Right kidney (tissue), 9 donors: ENCODE measurements at places on chromosomes 5 and 9.

DNA sequence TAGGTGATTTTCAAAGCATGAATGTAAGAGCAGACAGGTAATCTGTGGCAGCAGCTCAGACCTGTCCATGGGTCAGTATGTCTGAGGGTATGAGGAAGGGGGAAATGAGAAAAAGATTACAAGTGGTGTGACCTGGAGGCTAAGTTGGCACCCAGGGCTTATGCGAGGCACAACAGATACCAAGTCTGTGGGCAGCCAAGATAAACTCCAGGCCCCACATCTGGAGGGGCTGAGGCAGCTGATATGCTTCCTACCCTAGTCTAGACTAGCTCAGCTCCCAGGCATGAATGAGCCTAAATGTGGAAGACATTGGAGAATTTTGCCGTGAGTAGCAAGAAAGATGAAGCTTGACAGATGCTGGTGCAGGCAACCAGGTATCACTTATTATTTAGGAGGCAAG lies 151.7 kb downstream of the PIK3R1 start:
- DNase-seq: no peak

GRCh38 chr9:106773750-106774149 lies 89.2 kb upstream of the ZNF462 start:
- no peak for DNase-seq

DNA sequence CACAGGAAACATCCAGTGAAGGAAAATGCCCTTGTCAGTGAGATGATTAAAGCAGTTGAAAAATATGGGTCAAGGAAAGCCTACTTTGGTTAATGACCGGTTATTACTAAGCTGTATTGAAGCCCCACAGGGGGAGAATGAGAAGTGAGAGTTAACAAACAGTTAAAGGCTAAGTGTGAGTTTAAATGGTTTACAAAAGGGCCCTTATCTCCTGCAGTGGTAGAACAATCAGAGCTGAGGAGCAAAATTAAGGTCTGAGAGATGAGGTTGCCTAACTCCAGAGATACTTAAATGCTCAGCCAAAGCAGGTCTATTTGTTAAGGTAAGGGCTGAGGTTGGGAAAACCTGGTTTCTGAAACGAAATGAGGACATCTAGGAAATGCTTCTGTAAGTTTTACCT lies 75.1 kb upstream of the FER start:
- DNase-seq: no peak

DNA sequence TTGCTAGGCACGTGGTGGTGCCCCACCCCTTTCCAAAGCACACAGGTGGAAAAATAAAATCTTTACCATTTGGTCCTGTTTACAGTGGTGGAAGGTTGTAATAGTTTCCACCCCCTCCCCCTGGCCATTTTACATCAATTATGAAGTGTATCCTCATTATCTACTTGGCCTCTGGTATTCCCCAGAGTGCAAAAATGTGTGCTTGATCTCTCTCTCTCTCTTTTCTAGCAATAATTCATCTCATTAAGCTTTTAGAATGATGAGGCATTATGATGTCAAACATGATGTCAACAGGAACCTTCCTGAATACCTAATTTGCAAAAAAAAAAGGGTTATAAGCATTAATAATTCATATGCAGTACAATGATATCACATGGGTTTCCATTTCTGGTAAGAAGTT lies 3.1 kb downstream of the PDE8B start:
- no peak for DNase-seq

- DNase-seq: no peak
Observed at GRCh38 chr5:60185231-60186099, 291.9 kb upstream of the PDE4D start.

DNA sequence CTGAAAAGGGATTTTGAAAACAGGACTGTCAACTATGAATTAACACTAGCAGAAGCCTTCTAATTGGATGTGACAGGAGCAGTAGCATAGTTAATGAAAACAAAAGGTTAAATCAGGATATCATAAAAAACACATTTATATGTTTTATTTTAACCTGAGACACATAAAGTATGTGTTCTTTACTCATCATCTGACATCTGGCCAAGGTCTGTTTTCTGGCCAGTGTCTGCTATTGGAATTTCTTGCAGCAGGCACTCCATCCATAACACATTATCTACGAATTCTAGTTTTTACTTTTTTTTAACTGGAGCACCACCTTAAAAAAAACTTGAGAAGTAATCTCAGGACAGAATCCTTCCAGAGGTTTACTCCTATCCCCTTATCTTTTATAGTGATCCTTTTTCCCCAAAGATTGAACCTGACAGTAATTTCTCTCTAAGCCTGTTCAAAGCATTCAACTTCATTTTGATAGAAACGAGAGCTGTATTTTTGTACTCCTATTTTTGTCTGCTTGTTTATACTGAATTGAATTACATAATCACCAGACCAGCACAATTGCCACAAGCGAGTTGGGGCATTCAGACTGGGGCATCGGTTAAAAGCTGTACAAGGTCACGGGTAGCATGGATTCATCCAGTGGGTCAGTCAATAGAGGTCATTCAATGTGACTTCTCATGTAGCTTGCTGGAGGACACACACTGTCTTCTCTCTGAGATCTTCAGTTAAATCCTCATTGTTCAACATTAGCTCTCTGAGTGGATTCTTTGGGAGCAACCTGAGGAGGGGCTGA lies 205.6 kb upstream of the CLINT1 start:
- DNase-seq: no peak

GRCh38 chr5:6274846-6275543 lies 103.4 kb downstream of the MED10 start:
- no peak for DNase-seq

DNA sequence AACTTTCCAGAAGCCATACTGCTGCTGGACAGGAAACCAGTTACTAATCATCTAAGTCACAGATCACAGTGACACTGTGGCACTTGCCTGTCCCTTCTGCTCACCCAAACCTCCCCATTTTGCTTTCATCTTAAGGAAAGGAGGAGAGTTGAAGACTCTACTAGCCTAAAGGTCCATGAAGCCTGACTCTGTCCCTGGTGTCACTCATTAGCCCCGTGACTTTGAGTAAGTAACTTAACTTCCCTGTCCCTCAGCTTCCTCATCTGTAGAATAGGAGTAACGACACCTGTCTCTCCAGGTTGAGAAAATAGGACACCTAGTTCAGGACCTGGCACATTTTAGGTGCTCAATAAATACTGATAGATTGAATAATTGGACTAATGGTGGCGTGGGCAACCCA lies 536 bp upstream of the SLC6A7 start:
- no peak for DNase-seq

DNA sequence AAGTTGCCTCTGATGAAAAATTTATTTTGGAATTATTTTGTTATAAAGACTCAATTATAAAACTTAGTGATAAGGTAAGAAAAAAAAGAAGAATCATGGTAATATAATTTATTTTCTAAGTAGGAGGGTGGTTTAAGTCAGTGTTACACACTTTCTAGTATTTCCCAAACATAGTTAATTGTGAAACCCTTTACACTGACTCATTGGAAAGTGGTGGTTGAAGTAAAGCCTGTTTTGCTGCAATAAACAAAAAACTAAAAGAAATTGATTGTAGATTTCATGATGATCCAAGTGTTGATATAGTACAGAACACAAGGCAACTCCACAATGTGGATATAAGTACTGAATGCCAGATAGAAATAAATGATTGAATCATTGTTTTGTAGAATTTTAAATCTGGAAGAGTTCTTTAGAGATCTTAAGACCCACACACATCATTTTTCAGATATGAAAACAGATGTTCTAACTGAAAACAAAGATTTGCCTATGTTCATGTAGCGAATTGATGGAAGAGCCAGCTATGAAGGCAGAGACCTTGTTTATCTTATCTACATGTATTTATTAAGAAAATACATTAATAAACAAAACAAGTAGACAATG lies 539.8 kb downstream of the PRELID2 start:
- DNase-seq: no peak

GRCh38 chr5:145908206-145908960 lies 28.0 kb upstream of the SH3RF2 start:
- no peak for DNase-seq

- peak; percentile 41 for DNase-seq
Observed at GRCh38 chr9:91945277-91946085, 4.5 kb downstream of the ROR2 start.

- no peak for DNase-seq
Observed at GRCh38 chr5:180599590-180599914, 8.3 kb upstream of the SCGB3A1 start.

DNA sequence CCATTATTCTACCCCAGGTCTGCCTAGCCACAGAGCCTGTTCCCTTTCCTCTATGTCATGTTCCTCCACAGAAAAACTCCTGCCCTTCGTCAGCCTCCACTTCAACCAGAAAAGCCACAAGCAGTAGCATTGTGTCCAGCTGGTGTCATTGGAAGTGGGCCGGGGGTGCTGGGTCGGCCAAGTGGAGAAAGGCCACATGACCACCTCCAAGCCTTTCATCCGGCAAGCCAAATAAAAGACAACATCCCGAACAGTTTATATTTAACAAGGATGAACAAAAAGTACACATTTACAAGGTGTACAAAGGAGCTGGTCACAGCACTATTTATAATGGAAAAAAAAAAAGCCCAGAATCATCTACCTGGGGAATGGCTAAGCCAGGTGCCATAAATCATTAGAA lies 16.1 kb upstream of the SPOCK1 start:
- no peak for DNase-seq

DNA sequence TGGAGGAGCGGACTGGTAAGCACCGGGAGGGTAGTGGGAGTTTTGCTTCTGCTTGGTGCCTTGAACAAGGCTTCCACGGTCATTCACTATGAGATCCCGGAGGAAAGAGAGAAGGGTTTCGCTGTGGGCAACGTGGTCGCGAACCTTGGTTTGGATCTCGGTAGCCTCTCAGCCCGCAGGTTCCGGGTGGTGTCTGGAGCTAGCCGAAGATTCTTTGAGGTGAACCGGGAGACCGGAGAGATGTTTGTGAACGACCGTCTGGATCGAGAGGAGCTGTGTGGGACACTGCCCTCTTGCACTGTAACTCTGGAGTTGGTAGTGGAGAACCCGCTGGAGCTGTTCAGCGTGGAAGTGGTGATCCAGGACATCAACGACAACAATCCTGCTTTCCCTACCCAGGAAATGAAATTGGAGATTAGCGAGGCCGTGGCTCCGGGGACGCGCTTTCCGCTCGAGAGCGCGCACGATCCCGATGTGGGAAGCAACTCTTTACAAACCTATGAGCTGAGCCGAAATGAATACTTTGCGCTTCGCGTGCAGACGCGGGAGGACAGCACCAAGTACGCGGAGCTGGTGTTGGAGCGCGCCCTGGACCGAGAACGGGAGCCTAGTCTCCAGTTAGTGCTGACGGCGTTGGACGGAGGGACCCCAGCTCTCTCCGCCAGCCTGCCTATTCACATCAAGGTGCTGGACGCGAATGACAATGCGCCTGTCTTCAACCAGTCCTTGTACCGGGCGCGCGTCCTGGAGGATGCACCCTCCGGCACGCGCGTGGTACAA lies 556 bp downstream of the PCDHGC3 start:
- DNase-seq: peak; percentile 89

DNA sequence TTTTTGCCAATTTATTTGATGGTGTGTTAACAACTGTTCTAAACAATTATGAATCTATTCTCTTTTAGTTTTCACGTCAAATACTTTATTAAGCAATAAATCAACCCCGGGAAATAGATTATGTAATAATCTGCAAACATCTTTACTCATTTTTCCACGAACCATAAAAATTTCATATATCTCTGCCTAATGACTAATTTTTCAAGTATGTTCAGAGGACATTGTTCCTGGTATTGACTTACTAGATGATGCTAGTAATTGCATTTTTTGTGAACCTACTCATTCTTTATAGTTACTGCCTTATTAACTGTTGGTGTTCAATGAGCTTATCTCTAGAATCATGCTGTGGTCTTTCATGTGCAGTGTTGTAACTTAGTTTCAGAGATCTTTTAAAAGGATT lies 41.0 kb upstream of the FBN2 start:
- DNase-seq: no peak

- no peak for DNase-seq
Observed at GRCh38 chr9:14418301-14418940, 104.5 kb upstream of the NFIB start.

DNA sequence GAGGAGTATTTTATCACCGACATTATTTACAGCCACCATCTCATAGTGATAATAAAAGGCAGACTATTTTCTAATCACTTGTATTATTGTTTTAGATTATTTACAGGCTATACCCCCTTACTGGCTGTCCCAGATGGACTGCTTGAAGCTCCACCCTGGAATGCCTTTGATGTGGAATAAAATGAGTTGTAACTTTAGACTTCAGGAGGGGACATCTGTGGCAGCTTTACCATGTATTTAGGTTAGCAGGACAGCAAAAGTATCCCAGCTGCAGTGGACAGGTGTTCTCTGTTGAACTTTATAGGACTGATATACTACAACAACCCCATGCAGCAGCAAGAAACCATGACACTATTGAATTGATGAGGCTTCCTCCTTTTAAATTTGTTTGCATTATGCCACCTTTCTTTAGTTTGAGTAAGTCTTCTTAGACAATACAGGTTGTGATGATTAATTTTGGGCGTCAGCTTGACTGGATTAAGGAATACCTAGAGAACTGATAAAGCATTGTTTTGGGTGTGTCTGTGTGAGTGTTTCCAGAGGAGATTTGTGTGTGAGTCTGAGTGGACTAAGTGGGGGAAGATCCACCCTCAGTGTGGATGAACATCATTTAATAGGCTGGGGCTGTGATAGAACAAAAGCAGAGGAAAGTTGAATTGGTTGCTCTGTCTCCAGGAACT lies 29.2 kb upstream of the C9orf57 start:
- no peak for DNase-seq

GRCh38 chr9:99885747-99886146 lies 20.7 kb upstream of the STX17 start:
- no peak for DNase-seq

- DNase-seq: no peak
Observed at GRCh38 chr5:37847978-37848425, 8.2 kb upstream of the GDNF start.

- DNase-seq: no peak
Observed at GRCh38 chr5:95410279-95410678, 19.1 kb downstream of the FAM81B start.

DNA sequence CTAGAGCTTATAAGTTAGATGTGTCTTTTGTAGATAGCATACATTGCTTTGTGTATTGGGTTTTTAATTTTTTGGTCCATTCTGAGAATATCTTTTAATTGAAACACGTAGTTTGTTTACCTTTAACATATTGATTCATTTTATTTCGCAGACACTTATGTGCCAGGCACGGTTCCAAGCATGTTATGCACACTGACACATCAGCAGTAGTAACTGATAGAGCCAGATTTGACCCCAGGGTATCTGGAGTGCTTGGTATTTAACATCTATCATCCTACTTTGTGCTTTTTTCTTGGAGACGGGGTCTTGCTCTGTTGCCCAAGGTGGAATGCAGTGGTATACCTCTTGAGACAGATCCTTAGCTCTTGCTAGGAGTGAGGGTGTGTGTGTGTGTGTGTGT lies 71.9 kb downstream of the USP20 start:
- DNase-seq: no peak

GRCh38 chr9:93295031-93295430 lies 111.1 kb downstream of the WNK2 start:
- DNase-seq: no peak

- no peak for DNase-seq
Observed at GRCh38 chr5:103293719-103294118, 35.2 kb downstream of the MACIR start.
